ENCODE measurements at places on chromosomes 5 and 9.

- no peak for DNase-seq
Observed at GRCh38 chr9:135879619-135880018, 27.7 kb downstream of the CAMSAP1 start.

DNA sequence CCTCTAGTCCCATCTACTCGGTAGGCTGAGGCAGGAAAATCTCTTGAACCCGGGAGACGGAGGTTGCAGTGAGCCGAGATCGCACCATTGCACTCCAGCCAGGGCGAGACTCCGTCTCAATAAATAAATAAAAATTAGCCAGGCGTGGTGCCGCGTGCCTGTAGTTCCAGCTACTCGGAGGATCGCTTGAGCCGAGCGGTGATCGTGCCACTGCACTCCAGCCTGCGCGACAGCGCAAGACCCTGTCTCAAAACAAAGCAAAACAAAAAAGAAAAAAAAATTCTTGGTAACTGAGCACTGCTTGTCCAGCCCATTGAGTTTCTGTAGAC is 710 bp upstream of the WDR55 start:
- DNase-seq = no peak

DNA sequence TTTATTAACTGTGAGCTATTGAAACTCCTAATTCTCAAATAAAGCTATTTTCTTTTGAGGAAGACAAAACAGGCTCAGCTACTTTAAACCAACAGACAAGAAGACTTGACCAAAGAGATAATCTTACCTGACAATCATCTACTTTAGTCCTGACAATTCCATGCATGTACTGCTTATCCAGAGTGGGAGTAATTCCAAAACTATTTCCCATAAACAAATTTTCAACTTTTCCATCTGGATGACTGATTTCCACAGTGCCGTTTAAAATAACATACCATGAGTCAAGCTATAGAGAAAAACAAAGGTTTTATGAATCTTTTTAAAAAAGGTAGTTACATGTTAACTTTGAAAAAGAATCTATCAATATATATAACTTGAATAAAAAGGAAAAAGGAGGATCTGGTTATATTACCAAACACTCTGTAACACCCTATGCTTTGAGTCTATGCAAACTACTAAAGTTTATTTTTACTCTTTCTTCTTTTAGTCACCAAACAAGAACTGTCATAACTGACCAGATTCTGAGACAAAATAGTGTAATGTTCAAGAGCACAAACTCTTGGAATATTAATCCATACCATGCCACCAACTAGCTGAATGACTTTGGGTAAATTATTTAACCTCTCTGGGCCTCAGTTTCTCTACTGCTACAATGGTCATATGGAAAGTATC is 129.7 kb downstream of the RAPGEF6 start:
- no peak for DNase-seq

DNA sequence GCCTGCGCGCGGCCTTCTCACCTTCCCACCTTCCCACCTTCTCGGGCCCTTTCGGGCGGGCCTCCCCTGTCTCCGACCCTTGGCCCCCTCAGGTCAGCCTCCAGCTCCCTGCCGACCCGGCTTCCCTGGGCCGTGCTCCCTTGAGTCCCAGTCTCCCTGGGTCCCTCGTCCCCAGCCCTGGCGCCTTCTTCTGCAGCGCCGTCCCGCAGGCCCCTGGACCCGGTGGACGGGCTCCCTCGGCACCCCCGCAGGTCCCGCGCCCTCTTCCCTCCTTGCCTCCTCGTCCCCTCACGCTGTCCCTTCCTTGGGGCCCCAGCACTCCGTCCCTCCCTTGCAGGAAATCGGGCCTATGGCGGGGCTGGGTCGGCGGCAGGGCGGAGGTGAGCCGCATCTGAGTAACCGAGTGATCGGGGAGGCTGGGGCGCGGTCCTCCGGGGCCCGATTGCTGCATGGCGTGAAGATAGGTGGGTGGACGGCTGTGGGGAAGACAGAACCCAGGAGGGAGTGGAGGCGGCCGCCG is 7.6 kb downstream of the ARPC5L start:
- peak; percentile 51 for DNase-seq

DNA sequence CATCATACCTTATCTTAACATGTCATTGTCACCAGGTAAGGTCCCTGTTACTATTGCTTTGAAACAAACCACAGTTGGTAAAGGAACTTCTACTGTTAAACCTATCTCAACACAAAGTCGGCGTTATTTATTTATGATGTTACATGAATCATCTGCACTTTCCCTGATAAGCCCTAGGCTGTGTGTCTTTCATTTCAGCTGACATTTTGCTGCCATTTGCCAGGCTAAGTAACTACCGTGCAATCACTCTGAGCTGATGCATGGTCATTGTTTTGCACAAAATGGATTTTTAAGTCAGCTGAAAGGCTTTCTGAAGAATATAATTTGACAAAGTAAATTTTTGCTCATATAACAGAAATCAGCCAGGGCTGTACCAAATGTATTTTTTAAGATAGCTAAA is 546.5 kb downstream of the ZNF608 start:
- DNase-seq = no peak

DNA sequence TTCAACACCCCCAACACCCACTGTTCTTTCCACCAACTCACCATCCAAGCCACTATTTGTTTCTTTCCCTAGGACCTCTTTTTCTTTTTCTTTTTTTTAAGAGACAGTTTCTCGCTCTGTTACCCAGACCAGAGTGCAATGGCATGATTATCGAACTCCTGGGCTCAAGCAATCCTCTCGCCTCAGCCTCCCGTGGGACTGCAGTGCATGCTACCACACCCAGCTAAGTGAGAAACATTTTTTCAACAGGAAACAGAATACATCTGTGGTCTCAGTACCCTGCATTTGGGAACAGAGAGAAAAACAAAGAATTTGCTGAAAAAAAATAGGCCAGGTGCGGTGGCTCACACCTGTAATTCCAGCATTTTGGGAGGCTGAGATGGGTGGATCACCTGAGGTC is 24.6 kb downstream of the B4GALT1 start:
- no peak for DNase-seq

DNA sequence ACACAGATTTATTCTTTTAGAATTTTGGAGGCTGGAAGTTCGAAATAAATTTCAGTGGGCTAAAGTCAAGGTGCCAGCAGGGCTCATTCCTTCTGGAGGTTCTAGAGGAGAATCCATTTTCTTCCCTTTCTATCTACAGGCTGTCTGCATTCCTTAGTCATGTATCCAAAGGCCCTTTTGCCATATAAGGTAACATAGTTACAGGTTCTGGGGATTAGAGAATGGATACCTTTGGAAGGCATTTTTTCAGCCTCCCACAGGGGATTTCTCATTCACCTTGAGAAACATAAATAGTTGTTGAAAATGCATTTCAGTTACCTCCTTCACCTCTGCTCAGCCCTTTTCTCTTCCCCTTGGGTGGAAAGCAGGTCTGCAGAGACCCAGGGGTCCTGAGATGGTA is 280.0 kb upstream of the MAP3K1 start:
- peak; percentile 19 for DNase-seq

- no peak for DNase-seq
Observed at GRCh38 chr9:36451949-36452348, 51.9 kb upstream of the RNF38 start.

DNA sequence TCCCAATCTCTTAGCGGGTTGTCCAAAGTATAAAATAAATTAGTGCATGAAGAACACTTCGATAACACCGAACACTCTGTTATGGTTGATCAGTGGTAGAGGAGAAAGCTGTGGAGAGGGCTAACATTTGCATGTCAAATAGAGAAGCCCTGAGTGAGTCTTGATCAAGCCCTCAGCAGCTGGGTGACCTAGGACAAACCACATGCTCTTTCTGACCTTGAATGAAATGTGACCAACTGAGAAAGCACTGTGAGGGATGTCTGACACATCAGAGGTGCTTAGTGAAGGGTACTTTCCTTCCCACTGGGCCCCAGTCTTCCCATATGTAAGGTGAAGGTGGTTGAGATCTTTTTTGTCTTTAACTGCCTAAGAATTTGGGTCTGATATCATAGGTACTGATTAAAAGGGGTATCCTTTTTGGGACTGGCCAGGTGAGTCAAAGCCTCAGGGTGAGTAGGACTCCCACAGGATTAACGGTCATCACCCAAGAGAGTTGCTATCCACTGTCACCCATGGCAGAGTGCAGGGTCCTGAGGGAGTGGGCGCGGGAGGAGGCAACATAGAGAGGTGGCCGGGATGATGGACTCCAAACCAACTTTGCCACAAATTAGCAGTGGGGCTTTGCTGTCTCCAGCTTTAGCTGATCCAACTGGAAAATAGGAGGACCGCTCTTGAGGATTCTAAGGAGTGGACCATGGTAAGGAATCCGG is 53.5 kb downstream of the KIF4B start:
- DNase-seq = no peak

DNA sequence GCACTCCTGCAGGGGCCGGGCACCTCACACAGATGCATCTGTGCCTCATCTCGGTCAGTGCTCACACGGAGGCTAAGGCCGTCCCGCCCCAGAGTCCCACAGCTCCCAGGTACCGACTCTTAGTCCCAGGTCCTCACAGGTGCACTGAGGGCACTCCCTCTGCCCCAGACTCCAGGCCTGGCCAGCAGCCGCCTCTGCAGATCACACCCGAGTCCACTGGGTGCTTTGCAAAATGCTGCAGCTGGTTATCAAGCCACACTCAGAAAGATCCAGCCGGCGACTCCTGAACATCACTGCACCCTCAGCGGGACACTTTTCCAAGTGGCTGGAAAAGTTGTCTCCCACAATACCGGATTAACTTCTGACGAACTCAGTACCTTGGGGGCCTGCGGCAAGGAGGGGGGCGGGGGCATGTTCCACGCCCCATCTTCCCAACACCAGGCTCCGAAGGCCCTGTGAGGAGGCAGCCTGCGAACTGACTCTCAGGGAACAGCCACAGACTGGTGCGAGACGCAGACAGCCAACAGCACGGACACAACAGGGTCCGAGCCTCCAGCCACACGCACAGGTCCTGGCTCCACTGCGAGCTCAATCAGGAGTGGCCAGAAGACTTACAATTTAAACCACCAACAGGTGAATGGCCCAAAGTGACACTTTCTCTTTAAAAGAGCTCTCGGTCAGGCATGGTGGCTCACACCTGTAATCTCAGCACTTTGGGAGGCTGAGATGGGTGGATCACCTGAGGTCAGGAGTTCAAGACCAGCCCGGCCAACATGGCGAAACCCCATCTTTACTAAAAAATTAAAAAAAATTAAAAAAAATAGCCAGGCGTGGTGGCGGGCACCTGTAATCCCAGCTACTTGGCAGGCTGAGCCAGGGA is 4.0 kb downstream of the BRD3 start:
- DNase-seq = no peak

DNA sequence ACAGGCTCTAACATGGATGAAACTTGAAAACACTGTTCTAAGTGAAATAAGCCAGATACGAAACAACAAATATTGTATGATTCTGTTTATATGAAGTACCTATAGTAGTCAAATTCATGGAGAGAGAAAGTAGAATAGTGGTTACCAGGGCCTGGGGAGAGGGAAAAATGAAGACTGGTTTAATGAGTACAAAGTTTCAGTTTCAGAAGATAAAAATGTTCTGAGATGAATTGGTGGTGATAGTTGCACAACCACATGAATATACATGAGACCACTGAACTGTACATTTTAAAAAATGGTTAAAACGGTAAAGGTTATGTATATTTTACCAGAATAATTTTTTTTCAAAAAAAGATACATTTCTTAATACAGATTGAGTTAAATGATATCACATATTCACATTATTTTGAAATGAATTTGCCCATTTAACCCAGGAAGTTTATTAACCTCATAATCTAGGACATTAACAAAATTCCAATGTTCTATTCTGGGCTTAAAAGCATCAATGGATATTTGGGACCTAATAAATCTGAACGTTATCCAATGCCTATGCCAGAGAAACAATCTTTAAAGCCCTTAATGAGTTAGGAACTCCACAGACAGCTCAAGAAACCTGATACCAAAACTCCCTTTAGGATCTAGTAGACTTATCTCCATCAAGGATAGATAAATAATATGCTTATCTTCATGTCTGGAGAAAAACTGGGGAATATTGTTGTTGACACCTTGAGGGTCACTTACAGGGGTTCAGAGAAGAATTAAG is 521.3 kb downstream of the EFNA5 start:
- no peak for DNase-seq

DNA sequence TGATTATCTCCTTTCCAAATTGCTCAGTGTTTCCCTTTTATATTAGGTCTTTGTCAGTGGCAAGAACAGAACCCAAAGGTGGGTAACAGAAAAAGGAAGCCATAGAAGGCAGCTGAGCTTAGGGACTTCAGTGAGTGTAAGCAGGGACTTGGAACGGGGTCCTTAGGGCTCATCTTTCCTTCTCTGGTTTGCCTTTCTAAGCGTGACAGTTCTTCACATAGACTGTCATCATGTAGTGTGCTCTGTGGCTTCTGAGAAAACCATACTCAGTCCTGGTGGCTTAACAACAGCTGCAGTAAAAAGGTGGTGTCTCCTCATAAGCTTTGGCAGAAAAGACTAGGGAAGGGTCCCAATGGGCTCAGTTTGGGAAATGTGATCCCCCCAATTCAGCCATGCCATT is 108.8 kb downstream of the SLC12A2 start:
- no peak for DNase-seq

DNA sequence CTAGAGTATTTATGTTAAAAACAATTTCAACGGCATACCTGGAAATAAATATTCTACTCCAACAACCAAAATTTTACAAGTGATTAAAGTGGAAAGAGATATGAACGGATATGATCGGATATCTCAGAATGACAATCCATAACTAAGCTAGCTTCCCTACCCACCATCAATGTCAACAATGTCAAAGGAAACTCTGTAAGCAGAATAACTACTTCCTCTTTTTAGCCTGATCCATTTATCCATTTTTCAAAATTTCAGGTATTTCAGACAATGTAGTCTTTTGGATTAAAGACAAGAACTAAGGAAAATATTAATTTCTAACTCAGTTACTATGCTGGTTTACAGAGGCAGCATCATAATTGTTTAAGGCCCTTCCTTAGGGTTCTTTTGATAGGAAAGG is 188.7 kb downstream of the DENND1A start:
- DNase-seq = no peak

- DNase-seq = no peak
Observed at GRCh38 chr9:6424940-6425339, 11.9 kb downstream of the UHRF2 start.

DNA sequence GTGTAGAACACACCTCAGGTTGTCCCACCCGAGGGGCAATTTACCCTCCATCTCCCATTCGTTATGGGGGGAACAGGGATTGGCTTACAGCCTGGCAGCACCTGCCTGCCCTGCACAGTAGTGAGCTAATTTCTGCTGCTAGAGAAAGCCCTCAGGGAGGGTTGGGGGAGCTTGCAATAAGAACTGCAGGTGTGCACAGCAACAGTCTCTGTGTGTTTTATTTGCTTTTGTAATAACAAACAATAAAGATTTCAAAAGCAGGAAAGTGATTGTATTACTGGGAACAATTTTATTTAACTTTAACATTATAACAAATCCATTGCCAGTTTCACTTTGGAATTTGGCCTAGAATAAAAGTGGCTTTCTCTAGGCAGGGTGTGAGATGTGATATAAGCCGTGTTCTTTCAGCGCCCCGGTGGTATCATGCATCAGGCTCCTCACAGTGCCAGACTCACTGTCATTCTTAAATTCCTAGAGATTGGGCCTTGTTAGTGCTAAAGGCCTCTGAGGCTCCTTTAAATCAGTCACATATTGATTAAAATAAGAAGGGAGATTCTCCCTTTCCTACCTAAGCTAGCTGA is 81.1 kb downstream of the RMI1 start:
- DNase-seq = no peak
